ENCODE measurements at places on chromosomes 1 and 21. TPM values are rescaled to one million over a fixed set of nuclear protein-coding genes. Genes with fewer than 3 reads are reported as not detected.

The ZNF687 gene
- 4.6 TPM for polyA plus RNA-seq

The MACO1 gene
- 34.9 TPM for polyA plus RNA-seq

The CFHR3 gene
- polyA plus RNA-seq: not detected

The MANEAL gene
- 3.7 TPM for polyA plus RNA-seq

The LENEP gene
- polyA plus RNA-seq: not detected

The EIF3I gene
- 336 TPM for polyA plus RNA-seq

DNA sequence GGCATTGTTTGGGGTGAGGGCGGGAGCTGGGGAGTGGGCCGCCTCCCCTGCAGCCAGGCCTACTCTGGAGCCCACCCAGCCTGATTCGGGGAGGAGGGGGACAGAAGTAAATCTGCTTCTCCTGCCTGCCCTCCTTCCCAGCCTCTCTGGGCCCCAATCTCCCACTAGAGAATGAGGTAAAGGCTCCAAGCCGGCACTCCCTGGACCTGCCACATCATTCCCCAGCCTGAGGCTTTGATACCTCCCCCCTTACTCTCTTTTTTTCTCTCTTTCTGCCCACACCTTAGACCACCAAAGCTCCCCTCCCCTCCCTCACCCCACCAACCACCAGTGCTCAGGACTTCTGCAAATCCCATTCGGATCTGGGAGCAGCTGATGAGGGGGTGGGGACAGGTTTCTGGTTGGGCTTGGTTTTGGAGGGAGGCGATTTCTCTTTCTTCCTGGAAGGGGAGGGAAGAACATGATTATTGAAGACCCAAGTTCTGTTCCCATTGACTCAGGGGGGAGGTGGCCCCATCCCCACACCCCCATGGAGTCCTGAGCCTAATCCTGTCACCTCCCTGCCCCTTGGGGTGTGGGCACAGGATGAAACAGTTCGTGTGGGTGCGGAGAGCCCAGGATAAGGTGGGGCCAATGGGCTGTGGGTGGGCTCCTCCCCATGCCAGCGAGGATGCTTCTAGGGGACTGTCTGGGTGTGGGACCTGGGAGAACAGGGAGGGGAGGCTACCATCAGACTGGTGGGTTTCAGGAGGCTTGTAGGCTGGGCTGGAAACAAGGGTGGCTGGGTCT is 1.3 kb downstream of the MAP7D1 start:
- DNase-seq: no peak

- DNase-seq: no peak
Measured at GRCh38 chr1:12597792-12598191, 20.2 kb downstream of the DHRS3 start.

GRCh38 chr1:169904834-169905233 is 11.1 kb upstream of the SCYL3 start:
- no peak for DNase-seq

GRCh38 chr21:16741141-16741665 is 771.6 kb upstream of the CXADR start:
- no peak for DNase-seq

Measured in psoas muscle (tissue), 8 donors.